ENCODE measurements at places on chromosomes 2 and 18.

DNA sequence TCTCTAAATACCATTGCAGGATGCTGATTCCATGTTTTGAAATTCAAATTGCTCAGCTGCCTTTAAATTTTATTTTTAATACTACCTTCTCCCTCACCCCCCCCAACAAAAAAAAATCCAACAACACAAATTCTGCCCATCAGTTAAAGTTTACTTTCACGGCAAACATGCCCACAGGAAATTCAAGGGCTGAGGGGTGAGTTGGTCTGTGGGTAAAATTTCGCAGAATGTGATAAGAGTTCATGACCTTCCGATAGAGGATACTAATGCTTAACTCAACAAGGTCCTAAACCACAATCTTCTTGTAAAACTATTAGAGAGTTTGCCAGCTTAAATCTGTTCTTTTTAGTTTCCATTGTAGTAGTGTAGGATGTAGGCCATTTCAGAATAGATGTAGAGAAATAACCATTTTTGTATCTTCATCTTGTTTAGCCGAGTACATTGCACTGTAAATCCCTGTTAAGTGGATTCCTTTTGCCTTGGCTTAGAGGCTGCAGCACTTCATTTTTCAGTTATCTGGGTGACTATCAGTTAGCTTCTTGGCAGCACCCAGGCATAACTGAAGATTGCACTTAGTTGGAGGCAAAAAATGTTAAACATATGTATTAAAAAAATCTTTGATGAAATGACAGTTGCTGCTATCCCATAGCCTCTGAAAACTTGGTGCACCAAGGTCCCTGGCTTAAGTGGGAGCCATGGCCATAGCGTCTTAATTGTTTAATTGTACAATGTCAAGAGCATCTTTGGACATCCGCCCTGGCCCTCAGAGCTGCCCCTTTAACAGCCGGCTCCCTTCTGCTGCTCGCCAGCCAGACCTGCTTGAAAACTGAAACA is 232.3 kb downstream of the HAUS1 start:
- no peak for DNase-seq

- DNase-seq: no peak
These were observed 759 bp downstream of the PPP4R3B start for GRCh38 chr2:55616551-55617174.

DNA sequence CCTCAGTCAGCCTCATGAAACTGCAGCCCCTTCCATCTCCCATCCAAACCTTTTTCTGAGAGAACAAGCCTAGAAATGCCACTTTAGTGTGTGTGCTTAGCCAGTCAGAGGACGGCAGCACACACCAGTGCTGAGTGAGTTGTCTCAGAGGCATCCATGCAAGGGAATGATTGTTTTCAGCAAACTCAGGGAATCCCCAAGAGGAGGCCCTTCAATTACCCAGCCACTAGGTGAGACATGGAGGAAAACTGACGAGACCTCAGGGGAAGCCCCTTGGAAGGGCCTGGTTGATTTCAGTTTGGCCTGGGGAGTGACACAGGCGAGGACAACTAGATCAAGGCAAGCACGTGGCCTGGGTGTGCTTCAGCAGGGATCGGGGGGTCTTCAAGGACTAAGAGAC is 49.7 kb downstream of the APOB start:
- no peak for DNase-seq

DNA sequence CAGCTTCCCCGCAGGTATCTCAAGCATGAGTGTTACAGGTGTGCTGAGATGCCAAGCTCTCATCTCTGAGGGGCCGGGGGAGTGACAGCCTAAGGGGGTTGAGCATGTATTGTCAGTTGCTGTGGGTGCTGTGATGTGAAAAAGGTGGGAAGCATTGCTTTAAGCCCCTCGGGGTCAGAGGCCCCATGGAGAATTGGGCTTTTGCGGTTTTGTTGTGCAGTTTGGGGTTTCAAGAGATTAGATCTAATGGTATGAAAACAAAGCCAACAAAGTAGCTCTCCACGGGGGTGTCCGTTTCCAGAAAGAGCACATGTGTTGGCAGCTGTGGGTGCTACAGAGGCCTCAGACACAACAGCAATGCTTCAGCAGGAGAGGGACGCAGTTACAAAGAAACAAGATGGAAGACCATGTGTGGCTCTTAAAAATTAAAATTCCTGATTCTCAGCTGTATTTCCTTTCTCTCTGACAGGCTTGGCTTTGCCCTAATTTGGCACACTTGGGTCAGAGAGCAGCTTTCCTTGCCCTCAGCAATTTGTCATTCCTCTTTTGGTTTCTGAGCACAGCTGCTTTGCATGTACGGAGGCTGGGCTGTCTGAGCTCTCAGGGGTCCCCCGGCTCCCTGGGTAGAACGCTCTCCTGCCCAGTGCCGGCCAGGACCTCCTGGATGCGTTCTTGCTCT is 69.9 kb downstream of the TMEM247 start:
- no peak for DNase-seq

DNA sequence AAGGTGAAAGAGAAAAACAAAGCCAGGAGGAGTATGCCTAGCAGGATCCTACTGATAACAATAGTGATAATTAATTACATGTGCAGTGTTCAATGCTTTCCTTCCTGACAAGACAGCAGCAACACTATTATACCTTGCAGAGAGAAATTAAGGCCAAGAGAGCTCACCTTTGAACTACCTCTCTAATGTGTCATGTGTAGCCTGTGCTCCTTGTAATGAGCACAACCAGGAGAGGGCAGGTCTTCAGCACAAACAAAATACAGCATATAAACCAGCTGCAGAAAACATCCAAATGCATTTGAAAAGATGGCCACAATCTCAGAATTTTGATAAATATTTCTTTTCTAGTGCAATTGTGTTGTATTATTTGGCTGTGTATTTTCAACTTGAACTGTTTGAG is 1425.7 kb downstream of the DSC3 start:
- no peak for DNase-seq

GRCh38 chr18:62894681-62895390 is 179.5 kb downstream of the PHLPP1 start:
- no peak for DNase-seq

- no peak for DNase-seq
These were observed 718.7 kb upstream of the SLC8A1 start for GRCh38 chr2:41170589-41170988.

DNA sequence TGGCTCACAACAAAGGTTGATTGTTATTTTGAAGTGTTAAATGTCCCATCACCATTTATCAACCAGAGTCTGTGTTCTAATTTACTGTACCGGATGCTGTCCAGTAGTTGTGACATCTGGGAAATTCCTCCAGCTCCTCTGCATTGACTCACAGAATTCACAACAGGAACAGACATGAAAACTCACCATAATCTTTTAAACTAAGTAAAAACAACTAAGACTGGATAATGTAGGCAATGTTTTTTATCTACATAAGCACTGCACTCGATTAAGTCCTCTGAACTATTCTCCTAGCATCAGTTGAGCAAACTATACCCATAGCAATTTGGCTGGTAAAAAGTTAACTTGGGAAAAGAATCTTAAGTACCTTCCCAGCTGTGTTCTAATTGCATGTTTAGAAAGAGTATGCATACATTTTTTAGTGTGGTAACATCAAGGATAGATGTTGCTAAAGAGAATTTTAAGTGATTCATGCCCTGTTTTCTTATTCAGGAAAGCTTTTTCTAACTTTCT is 42.9 kb upstream of the MYO1B start:
- no peak for DNase-seq

- no peak for DNase-seq
These were observed 85.5 kb downstream of the ADCYAP1 start for GRCh38 chr18:990197-990596.

- DNase-seq: no peak
These were observed 235.3 kb downstream of the KIAA1328 start for GRCh38 chr18:37064187-37064586.

DNA sequence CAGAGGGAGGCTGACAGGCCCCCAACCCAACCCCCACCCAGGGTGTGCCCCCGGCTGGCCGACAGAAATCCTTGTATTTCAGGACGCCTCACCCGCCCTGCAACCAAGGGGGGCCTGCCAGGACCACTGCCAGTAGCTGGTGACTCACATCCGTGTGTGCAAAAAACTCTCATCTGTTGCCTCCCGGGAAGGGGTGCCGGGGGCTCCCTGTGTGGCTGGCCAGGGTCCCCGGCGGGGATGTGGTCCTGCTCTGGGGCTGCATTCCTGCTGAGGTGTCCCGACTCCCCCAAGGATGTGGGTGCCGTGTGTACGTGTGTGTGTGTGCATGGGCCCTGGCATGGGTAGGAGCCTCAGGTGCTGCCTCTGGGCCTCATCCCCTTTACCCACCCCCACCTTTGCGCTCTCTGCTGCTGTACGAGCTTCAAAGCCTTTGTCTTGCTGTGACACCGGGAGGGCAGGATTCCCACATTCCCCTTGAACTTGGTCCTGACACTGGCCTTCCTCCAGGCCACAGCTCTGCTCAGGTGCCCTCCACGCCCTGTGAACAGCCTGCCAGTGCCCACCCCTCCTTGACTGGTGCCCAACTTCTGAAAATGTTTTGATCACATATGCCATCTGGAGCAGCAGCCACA is 226.3 kb upstream of the HDAC4 start:
- DNase-seq: no peak

DNA sequence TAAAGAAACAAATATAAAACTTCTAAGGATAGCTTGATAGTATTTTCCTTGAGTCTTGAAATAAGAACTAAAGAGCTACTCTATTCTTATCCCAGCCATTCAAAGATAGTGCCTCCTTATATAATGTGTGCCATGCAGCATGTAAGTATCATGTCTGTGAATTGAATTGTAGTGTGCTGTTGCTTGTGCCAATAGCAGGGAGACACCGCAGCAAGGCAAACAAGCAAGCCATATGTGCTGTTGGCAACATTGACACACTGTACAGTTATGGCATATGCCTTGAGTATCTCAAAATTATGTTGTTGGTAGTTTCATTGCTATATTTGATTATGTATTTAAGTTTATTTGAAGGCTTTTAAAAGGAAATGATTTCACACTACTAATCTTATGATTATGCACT is 58.2 kb downstream of the ERBB4 start:
- DNase-seq: no peak

DNA sequence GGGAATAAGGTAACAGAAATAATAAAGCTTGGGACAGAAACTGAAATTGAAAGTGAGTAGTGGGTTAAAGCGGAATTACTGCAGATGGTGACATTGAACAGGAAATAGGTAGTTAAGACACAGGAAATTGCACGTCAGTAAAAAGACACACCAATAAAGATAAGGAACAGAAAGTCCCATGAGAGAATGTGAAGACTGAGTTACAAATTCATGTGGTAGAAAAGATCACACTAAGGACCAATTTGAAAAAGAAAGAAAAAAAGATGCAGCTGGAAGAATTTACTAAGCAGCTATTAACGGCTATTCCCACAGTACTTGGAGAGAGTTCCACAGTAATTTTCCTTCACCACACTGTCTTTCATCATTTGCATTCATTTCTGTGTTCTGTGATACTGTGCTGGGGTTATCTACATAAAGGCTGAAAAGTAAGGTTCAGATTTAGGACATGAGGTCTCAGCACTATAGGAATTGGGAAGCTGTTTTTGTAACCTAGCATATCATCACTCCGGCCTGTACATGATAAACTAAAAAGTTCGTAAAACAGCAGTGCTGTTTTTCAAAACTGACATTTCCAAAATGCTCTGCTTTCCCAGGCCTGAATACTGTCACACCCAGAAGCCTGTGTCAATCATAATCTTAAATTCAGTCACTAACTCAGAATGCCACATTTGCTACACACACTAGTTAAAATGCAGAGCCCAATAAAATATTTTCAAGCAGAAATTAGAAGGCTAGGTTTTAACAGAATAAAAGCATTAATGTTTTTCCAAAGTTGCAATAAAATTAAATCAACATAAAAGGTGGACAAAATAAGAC is 42.9 kb downstream of the SRBD1 start:
- DNase-seq: no peak
